ENCODE measurements at places on chromosomes 1 and 21.

DNA sequence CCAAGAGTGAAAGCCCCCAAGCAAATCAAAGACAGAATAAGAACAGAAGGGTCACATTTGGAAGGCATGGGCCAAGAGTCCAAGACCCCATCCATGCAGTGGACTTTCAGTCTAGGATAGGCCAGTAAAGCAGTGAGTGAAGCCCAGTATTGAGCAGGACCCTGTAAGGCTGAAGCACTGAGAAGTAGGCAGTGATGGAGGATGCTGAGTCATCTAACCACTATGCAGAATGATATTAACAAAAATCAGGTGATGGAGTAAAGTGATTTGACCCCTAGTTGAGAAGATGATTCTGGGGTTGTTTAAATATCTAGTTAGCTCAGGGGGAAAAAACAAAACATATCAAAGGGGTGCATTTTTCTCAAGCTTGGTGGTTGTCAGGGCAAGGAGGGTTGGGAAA lies 308.7 kb upstream of the PLXNA2 start:
- DNase-seq = no peak

DNA sequence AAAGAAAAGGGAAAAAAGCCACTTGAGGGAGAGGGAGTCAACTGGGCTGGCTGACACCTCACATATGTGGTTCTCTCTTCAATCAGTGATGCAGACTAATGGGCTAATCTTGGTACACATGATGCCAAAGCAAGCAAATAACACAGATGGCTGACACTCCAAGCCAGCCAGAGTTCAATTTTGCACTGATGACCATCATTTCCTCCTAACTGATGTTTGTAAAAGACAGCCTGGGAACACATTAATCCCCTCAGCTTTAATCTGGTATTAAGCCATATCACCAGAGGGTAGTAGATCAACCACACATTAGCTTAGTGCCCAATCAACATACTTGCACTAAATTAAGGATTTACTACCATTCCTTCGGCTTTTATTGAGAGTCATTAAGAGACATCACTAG lies 2.8 kb downstream of the VPS72 start:
- DNase-seq = peak; percentile 59

GRCh38 chr21:39055167-39055767 lies 128.0 kb downstream of the PSMG1 start:
- DNase-seq = no peak

- DNase-seq = no peak
Observed at GRCh38 chr1:42259739-42260064, 75.3 kb downstream of the FOXJ3 start.
